Ammon's horn (tissue), 1 donor: ENCODE measurements at places on chromosomes 12 and 14.

DNA sequence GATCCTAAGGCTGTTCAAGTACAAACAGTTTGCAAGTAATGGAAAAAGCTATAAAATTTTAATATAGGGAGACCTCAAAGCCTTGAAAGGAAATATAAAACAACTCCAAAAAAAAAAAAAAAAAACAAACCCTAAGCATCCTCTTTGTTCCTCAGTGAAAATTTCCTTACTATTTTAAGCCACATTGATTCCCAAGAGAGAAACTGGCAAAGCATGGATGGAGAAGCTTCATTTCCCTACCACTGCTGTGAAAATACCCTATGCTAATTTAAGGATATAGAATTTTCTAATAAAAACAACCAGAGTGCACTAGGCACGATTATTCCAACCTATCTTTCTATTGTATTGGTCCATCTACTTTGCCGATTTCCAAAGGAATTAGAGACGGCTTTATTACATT is 283.1 kb downstream of the CACNA1C start:
- no peak for DNase-seq

GRCh38 chr14:79967453-79967852 is 243.9 kb downstream of the DIO2 start:
- no peak for DNase-seq

- no peak for DNase-seq
These were observed 10.8 kb downstream of the CLEC1A start for GRCh38 chr12:10088031-10088430.

DNA sequence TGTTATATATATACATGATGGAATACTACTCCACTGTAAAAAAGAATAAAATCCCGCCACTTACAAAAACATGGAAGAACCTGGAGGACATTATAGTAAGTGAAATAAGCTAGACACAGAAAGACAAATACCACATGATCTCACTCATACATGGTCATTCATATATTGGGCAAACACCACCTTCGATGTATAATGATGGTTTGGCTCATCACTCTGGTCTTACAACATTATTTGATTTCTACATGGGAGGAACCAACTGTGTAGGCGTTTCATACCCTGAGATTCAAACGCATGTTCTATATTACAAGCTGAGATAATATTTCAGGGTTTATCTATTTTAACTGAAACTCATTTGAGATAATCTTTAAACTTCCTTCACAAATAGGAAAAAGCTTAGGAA is 48.3 kb downstream of the ABCD2 start:
- DNase-seq, result no peak

DNA sequence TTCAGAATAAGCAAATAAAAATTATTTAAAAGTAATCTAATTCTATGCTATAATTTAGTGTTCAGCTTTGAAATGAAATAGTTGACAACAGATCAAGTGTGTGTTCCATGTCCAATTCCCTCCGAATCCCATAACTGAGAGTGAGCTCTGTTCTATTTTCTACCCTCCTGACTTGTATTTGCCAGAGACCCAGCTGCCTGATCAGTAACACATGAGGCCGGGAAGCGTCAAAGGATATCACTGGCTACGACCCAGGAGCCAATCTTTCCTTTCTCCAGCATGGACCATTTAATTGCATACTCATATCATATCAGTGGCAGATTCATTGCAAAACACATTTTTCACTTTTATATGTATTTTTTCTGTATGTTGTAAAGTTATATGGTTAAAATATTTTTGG is 108.8 kb upstream of the TSPAN8 start:
- no peak for DNase-seq

DNA sequence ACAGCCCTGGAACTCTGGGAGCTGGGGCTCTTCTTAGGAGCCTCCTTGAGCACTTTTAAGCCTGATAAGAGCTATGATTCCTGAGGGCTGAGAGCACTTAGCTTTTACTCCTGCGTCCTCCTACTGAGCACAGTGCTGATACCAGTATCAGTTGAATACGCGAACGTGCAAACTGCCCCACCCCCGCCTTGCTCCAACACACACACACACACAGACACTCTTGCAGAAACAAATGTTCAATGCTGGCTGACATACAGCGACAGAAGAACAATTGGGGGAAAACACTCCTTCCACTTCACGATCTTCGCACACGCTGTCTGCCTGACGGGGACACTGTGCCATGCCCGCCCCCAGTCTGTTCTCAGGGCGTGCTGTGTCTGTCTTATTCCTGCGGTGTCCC is 57.2 kb upstream of the DLK1 start:
- DNase-seq, result peak; percentile 30

DNA sequence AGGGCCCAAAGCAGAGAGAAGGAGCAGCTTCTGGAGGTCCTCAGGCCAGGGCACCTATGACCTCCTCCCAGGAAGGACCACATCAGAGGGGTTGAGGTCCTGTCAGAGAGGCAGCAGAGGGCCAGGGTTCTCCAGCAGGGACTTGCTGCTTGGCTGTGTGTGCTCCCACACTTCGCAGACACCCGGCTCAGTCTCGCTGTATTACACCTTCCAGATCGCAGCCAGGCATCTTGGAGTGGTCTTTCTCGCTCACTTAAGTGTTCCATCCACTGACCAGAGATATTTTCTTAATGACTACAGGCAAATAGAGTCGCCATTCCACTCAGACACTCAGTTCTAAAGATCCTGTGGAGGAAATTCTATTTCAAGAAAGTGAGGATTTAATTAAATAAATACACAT is 84.3 kb downstream of the PRIMA1 start:
- no peak for DNase-seq

GRCh38 chr12:49667325-49668090 is 39.7 kb downstream of the FMNL3 start:
- DNase-seq, result no peak

- no peak for DNase-seq
These were observed 18.3 kb downstream of the NINJ2 start for GRCh38 chr12:644818-645552.

- DNase-seq, result no peak
These were observed 75.7 kb downstream of the PITPNM2 start for GRCh38 chr12:123075087-123075645.

GRCh38 chr14:101022121-101022520 is 118.6 kb upstream of the RTL1 start:
- no peak for DNase-seq

- no peak for DNase-seq
These were observed 165.8 kb upstream of the SYT1 start for GRCh38 chr12:78698747-78699146.

GRCh38 chr12:110690127-110690430 is 1.2 kb upstream of the HVCN1 start:
- DNase-seq, result no peak

- DNase-seq, result no peak
These were observed 350.5 kb upstream of the TMTC1 start for GRCh38 chr12:30134229-30134628.

GRCh38 chr12:119931402-119931801 is 54.3 kb upstream of the CIT start:
- DNase-seq, result no peak

DNA sequence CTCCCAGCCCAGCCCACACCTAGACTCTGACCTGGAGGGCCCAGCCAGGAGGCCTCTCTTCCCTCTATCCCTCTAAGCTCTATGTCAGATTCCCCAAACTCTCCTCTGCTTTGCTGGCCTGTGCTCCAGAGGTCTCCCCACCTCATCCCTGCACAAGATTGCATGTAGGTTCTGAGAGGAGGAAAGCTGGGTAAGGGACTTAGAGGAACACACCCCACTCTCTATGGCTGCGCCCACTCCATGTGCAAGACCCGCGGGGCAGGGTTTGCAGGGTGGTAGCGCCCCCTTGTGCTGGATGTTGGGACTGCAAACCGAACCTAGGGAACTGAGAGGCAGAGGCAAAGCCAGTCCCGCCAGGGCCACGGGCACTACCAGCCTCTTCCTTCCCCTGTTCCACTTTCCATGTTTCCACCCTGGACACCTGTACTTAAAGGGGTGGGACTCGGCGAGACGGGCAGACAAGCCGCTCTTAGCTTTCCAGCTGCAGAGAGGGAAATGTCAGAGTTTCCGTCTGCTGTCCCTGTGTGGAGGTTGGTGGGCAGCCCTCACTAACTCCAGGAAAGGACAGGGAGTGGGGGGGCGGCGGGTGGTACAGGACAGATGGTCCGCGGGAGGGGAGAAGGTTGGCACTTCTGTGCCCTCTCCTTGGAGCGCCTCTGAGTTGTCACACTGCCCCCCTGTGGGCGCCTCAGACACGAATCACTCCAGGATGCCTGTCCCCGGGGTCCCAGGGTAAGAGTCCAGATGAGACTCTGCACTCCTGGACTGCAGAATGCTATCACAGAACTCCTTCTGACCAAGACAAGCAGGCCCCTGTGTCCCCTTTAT is 16.8 kb downstream of the MMP14 start:
- peak; percentile 88 for DNase-seq

DNA sequence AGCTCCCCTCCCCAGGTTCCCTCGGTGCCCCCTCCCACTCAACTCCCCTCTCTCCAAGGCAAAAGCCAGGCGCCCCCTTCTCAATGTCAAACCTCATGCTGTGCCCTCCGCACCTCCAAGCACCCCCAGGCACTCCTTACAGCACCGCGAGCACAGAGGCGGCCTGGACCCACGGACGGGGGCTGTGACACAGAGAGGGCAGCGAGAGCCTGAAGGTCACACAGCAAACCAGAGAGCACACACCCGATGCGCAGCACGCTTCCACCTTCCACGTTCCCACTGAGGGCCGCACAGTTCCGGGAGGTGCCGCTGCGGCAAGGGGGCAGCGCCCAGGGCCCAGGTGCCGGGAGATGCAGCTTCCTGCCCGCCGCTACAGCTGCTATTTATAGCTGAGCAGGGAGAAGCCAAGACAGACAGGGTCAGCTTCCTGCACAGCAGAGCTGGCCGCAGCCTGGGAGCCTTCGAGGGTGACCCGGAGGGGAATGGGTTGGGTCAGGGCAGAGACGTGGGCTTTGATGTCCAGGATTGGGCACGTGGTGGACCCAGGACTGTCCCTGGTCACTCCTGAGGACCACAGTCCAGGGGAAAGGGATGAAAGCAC is 12.9 kb downstream of the NCOR2 start:
- no peak for DNase-seq
